ENCODE measurements at places on chromosomes 11 and 22. TPM values are rescaled to one million over a fixed set of nuclear protein-coding genes. Genes with fewer than 3 reads are reported as not detected.

- DNase-seq: peak; percentile 69
Measured at GRCh38 chr22:47195156-47195483, 432.7 kb downstream of the TBC1D22A start.

The CARS1 gene
- total RNA-seq: 60.6 TPM

DNA sequence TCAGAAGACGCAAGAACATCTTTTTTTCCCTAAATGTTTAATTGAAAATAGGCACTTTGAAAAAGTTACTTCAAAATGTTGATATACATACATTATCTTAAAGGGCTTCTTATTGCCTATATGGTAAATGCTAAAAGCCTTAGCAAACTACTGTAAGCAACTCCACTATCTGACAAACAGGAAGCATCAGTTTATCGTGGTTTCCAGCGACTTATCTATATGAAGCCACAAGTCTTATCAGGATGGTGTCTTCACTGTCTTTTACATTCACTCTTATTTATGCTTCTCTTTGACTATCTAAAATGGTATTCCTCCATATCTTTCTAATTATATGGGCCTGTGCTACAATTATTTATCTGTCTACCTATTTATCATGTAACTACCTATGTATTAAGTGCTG is 2091.9 kb downstream of the LRRC4C start:
- no peak for DNase-seq

The SLC29A2 gene
- total RNA-seq: 1.7 TPM

DNA sequence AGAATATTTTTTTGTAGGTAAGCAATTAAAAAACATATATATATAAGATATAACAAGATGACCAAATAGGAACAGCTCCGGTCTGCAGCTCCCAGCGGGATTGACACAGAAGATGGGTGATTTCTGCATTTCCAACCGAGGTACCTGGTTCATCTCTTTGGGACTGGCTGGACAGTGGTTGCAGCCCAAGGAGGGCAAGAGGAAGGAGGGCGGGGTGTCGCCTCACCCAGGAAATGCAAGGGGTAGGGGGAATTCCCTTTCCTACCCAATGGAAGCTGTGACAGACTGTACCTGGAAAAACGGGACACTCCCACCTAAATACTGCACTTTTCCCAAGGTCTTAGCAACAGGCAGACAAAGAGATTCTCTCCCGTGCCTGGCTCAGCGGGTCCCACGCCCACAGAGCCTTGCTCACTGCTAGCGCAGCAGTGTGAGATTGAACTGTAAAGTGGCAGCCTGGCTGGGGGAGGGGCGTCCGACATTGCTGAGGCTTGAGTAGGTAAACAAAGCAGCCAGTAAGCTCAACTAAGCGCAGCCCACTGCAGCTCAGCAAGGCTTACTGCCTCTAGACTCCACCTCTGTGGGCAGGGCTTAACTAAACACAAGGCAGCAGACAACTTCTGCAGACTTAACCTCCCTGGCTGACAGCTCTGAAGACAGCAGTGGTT is 163.8 kb downstream of the CWF19L2 start:
- DNase-seq: no peak

GRCh38 chr11:77467993-77468392 is 5.9 kb downstream of the PAK1 start:
- DNase-seq: no peak

DNA sequence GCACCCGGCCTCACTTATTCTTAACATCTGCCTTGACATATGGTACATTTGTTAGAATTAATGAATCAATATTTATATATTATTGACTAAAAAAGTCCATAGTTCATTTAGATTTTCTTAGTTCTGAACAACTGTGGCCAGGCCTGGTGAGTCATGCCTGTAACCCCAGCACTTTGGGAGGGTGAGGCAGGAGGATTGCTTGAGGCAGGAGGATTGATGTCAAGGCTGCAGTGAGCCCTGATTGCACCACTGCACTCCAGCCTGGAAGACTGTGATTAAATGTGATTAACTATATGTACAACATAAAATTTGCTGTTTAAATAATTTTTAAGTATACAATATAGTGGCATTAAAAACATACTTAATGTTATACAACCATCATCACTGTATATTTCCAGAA is 5.6 kb downstream of the UVRAG start:
- no peak for DNase-seq

The GGTLC2 gene
- not detected for total RNA-seq

GRCh38 chr22:39684702-39685281 is 114.2 kb downstream of the CACNA1I start:
- no peak for DNase-seq

The OR51S1 gene
- total RNA-seq: not detected

The TIGD3 gene
- total RNA-seq: not detected

The SYT7 gene
- total RNA-seq: 0.93 TPM

DNA sequence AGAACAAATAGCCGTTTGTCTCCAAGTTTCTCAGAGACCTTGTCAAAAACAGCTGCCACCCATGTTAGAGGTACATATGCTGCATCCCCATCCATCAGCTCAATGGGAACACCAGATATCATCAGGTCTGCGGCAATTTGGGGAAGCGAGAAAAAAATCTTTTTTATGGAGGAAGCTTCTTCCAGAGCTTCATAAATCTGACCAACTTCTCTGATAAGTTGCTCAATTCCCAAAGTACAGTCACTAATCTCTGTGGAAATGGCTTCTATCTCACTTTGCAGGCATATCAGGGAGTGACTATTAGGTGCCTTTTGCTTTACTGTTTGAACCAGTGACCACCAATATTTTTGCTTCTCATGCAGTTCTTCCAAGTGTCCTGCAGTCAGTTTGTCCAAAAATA is 34.3 kb upstream of the MRPL17 start:
- no peak for DNase-seq

GRCh38 chr11:118142081-118142480 is 10.5 kb downstream of the SCN4B start:
- DNase-seq: peak; percentile 4

DNA sequence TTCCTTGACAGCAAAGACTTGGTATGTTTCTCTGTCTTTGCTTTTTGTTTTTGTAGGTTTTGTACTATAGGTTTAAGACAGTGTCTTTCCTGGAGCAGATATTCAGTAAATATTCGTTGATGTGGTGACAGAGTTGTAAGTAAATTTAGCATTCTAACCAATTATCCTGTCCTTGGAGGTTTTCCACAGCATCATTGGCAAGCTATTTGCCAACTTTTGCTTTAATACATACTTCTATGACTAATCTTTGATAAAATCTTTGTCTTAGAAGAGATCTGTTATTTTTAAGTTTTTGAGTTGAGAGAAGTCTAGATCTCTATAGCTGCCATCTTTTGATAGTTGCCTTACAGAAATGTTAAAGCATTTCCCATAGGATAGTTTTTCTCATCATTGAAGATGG is 3.8 kb downstream of the USP47 start:
- DNase-seq: no peak

The HYOU1 gene
- 110 TPM for total RNA-seq

DNA sequence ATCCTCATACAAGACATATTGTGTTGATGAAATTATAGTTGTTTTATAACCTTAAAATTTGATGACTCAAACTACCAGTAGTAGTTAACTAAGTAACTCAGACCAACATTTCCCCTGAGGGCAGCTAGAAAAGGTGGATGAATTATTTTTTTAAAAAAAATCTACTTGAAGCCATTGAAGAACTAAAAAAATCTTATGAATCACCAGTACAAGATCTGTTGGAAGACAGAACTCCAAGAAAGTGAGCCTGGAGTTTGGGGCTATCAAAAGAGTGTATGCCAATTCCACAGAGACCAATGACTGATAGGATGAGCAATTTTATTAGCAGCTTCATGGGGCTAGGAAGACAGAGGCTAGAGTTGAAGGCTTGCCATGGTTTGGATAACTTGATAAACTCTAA is 72.4 kb downstream of the CYP2R1 start:
- no peak for DNase-seq

- DNase-seq: peak; percentile 77
Measured at GRCh38 chr11:1121331-1121812, 36.4 kb upstream of the MUC5AC start.

GRCh38 chr11:26665946-26666345 is 55.9 kb downstream of the SLC5A12 start:
- DNase-seq: no peak

- DNase-seq: no peak
Measured at GRCh38 chr11:102345904-102346303, 1.1 kb upstream of the BIRC2 start.

The KCNJ1 gene
- not detected for total RNA-seq

DNA sequence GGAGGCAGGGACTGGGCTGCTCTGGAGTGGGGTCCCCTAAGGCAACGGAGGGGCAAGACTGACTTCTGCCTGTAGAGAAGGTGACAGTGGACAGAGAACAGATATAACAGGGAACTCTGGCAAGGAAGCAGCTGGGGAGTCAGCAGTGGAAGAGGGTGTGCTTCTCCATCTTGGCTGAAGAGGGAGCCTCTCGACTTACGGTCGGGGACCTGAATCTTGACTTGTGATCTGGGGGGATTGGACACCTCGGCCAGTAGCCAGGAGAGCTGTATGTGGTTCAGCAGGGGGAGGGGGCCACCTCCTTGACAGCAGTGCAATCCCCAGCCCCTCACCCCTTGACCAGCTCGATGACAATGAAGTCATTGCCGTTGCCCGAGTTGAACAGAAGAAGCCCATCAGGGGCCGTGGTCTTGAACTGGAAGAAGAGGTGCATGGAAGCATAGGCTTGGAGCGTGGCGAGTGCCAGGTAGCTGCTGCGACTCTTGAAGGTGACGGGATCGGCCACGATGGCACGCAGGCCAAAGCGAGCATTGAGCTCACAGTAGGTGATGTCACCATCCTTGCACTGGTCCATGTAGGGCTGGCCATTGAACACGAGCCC is 60.0 kb downstream of the SLC22A12 start:
- DNase-seq: no peak

DNA sequence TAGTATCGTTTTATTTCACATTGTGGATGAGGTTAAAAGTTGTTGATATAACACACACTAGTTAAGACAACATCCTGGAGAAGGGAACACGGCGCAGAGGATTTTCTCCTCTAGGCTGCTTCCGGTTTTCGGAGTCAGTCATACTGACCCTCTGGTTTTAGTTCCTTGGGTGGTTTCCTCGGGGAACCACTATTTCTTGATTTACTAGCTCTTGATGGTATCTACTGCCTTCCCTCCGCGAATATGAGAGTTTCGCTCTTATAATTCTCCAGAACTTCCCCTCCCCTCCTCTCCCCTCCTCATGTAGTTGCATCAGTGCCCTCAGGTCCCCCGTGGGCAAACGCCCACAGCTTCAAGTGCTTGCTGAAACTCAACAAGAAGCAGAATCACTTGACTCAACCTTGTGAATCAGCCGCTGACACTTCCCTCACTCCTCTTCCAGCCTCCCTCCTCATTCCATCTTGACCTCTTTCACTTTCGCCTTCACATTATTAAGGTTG is 15.9 kb upstream of the APOBEC3A start:
- no peak for DNase-seq
